Stimulated activated CD8-positive, alpha-beta memory T cell treated with anti-CD3 and anti-CD28 coated beads, Interleukin-15, amount 100 ng/mL, for 24 hours (primary cell): ENCODE measurements at places on chromosomes 3 and 15.

DNA sequence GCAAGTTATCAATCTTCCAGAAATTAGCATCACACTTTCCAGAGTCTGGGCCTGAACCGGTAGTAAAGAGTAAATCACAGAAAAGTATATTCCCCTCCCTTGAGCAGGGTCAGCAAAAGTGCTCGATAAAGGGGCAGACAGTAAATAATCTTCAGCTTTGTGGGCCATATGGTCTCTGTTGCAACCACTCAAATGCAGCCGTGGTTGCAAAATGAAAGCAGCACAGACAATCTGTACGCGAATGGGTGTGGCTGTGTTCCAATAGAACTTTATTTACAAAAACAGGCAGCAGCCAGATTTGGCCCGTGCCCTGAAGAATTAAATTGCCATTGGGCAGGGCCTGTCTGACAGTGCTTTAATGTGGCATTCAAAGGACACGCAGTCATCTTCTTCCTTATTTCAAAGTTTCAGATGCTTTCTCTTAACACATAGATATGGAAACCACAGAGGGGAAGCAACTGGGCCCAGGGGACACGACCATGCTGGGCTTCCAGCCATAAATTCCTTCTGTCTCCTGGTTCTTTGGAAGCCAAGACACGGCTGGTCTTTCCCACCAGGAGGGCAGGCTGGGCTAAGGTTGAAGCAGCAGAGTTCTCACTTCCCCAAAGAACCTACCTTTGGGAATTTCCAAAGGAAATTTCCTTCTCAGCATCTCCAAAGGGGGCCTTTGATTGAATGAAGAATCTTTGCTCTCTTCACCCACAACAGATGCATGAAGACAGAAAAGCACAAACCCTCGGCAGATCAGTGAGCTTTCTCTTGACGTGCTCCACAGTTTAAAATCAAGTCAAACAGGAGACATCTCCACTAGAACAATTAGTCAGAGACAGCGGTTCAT lies 489.8 kb upstream of the PROK2 start:
- no peak for DNase-seq

GRCh38 chr3:30680789-30681648 lies 74.6 kb downstream of the TGFBR2 start:
- DNase-seq: no peak

- no peak for DNase-seq
These were observed 121.8 kb upstream of the NPHP3 start for GRCh38 chr3:132843851-132844553.

DNA sequence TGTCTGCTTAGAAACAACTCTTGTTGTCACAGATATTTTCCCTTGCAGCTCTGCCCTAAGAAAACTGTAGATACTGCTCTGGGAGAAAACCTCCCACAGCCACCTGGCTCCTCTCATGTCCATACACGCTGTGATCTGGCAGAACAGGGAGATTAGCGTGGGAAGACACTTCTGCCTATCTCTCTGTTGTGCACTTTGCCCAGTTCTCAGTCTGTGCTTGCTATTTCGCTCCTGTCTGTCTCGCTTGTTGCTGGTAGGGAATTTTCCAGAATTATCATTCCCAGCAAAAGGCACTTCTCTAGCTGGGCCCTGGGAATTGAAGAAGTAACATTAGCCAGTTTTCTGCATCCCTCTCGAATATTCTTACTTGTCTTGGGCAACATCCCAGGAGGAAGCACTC lies 8.1 kb upstream of the GATM start:
- no peak for DNase-seq

DNA sequence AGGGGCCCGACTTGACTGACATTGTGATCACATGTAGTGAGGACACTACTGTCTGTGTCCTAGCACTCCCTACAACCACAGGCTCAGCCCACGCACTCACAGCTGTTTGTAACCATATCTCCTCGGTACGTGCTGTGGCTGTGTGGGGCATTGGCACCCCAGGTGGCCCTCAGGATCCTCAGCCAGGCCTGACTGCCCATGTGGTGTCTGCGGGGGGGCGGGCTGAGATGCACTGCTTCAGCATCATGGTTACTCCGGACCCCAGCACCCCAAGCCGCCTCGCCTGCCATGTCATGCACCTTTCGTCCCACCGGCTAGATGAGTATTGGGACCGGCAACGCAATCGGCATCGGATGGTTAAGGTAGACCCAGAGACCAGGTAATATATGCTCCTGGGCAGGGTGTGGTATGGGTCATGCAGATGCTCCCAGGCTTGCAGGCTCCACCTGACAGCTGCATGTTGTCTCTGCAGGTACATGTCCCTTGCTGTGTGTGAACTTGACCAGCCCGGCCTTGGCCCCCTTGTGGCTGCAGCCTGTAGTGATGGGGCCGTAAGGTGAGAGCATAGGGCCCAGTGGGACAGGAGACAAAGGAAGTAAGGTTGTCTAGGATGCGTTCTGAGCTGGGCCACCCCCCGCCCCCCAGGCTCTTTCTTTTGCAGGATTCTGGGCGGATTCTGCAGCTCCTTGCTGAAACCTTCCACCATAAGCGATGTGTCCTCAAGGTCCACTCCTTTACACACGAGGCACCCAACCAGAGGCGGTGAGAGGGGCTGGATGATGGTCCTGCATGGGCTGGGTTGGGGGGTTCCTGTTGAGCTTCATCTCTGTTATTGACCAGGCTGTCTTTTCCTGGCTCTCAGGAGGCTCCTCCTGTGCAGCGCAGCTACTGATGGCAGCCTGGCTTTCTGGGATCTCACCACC lies 4.4 kb downstream of the DALRD3 start:
- no peak for DNase-seq

DNA sequence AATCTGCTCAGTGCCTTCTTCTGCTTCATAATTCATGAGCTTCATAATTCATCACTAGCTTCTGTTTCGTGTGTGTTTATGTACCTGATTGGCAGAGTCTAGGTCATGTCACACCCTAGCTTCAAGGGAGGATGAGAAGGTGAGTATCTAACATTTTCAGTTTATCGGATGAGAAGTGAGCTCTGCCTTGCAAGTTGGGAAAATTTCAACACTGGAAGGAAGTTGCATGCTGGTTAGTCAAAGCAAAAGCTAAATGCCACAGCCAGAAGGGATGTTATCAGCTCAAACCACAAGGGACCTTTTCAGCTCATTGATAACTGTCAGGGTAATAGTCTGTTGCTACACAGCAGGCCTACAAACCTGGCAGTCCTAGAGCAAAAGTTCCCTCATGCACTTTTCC lies 7.3 kb upstream of the TNFSF10 start:
- no peak for DNase-seq

GRCh38 chr3:55555873-55556618 lies 68.9 kb upstream of the WNT5A start:
- DNase-seq: no peak

DNA sequence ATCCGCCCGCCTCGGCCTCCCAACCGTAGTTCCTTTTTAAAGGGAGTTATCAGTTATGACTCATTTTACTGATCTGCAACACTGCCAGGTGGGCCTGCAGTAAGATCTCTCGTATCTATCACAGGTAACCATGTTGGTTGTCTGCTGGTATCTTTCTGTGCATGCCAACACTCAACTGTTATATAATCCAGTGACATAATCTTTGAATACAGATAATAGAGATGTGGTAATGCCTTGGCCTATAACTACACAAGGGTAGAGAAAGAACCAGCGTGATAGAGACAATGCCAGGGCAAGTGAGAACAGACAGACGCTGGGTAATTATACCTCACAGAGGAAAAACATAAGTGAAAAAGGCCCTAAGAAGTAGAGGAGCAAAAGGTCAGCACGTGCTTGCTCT lies 11.0 kb upstream of the ARPP19 start:
- no peak for DNase-seq

DNA sequence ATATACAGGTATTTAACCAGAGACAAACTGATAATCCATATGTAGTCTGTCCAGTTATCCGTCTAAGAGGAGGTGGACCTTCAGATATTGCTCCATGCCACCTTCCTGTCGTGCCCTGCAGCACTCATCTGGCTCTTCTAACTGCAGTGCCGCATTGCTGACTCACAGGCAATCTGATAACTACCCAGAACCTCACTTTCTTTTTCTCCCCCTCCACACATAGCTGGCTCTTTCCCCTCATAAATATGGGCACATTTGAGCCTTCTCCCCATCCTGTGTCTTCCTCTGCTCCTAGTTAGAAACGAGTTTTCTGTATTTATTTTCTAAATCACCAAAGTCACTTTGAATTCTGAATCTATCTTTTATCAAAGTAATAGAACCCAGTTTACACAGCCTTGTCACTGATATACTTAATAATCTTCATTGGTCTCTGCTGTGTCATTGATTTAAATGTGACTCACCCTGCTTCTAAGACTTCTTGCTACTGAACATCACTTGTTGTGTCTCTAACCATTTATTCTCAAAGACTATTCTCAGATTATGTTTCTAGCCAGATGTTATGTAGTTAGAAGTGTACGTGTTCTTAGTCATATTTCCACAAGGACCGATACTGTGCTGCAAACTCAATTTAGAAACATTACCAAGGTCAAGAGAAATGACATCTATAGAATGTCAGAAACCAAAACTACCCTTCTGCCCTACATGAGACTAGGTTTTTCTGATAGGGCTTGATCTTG lies 17.4 kb upstream of the KCNMB2 start:
- no peak for DNase-seq

DNA sequence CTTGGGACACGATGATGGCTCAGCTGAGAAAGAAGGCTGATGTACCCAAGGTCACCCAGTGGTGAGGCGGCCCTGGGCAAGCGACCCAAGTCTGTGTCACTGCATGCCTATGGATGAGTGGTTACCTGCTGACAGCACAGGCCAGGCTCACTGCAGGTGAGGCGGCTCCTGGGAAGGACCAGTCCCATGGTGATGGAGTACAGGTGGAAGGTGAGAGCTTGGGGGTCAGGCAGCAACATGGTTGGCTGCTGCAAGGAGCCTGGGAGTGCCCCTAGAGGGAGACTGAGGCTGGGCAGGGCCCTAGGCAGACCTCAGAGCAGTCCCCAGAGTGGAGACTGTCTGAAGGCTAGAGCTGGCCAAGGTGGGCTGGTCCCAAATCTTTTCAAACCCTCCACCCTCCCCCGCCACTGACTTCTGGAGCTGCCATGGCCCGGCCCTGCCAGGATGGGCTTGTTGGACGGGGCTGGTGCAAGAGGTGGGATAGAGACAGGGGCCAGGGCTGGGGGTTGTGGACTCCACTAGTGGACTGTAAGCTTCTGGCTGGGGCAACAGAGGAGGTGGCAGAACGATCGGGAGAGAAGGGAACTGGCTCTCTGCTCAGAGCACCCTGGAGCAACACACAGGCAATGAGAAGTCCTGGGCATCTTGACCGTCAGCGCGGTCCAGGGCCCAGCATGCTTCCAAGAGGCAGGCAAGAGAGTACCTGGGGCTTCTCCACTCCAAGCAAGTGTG lies 72.5 kb upstream of the SLC6A11 start:
- DNase-seq: no peak

DNA sequence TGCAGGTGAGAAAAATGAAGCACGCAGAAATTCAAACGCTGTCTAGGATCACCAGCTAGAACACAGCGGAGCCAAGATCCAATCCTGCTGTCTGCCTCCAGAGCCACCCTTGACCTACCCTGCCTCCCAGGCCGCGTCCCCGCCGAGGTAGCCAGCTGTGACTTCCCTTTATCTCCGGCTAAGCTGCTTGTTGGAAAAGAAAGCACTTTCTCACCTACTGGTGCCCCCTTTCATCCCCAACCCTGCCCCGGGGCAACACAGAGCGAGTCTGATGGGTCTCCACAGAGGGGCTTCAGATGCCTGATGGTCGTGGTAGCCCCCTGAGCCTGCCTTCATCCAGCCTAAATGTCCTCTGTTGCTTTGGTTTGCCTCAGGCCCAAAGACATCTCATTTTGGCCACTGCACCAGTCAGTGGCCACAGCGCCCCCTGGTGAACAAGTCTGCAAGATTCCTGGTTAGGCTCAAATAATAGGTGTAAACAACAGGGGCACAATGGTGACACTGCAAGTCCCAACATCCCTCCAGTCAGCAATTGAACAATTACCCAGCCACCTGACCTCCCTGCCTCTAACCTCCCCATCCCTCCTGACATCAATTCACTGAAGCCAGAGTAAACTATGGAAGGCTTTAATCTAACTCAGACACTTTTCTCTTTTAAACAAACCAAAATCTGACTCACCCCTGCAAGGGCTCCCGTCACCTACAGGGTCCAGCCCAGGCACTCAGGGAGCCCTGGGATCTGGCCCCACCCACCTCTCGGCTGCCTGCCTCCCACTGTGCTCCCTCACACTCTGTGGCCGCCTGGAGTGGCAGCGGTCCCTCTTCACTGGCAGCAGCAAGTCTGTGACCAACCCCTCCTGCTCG lies 27.3 kb upstream of the BCL2L10 start:
- peak; percentile 45 for DNase-seq

- no peak for DNase-seq
These were observed 20.1 kb downstream of the ZNF80 start for GRCh38 chr3:114217266-114217665.

DNA sequence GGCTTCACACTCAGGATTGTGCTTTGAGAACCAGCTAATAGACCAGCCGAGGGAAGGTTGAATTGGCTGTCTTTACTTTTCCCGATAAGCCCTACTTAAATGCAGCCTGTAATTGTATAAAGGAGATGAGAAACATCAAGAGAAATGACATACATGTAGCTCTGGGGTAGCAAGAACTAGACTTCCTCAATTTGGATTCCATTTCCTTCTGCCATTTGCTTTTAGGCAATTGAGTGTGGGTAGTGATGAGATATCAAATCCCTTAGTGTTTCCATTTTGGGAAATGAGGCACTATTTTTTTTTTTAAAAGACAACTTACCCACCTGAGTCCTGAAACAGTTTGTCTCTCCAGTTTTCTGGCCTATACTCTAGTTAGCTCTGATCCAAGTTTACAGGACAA lies 2.2 kb downstream of the INAFM2 start:
- DNase-seq: no peak

DNA sequence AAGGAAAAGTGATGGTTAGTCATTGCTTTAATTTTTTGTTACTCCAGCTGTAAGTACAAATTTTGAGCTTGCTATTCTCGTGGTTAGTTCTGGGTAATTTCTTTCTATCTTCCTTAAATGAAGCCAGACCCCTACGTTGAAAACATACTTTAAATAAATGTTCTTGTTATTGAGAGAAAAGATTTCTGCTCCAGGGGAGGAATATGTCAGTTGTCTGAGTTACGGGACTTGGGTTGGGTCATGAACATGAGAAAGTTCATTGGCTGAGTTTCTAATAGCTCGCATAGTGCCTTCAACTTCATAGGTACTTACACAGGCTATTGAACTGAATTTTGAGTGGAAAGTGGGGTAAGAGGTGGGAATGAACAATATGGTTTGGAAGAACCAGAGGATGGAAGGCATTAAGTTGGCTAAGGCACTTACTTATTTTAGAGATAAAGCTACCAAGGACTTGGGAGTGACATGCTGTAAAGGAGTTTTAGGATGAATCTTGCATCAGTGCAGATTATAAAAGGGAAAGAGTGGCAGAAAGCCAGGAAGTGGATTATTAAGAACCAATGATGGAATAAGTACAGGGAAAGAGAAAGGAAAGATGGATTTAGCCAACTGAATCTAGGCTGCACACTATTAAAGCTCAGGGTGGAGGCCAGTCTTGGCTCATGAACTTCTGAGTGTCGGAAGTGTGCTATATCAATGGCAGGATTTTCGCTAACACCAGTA lies 1.4 kb downstream of the RPSA start:
- DNase-seq: no peak

GRCh38 chr3:143672396-143673165 lies 175.7 kb downstream of the SLC9A9 start:
- DNase-seq: no peak
